ENCODE measurements at places on chromosomes 3 and 15. TPM values are rescaled to one million over a fixed set of nuclear protein-coding genes. Genes with fewer than 3 reads are reported as not detected.

Gene CTDSPL
- 36.4 TPM for total RNA-seq

Gene RPUSD2
- total RNA-seq, result 20.3 TPM

Gene SPATA12
- total RNA-seq, result 0.43 TPM

Gene ISLR2
- 1.4 TPM for total RNA-seq

Gene SPTBN5
- not detected for total RNA-seq

Gene TNNC1
- 1.1 TPM for total RNA-seq

Gene VIPR1
- total RNA-seq, result not detected

Gene KBTBD8
- not detected for total RNA-seq

Gene SAMD7
- not detected for total RNA-seq

Gene EPHB1
- total RNA-seq, result 1.9 TPM

Gene AMOTL2
- 114 TPM for total RNA-seq

Gene CYP1A2
- total RNA-seq, result not detected

Gene MYD88
- 9.8 TPM for total RNA-seq

Gene ZIC4
- not detected for total RNA-seq

Gene FBLN2
- total RNA-seq, result not detected

Gene RAD54L2
- 11.1 TPM for total RNA-seq

Gene ONECUT1
- total RNA-seq, result not detected

Gene RASL12
- not detected for total RNA-seq

Gene LCTL
- not detected for total RNA-seq

Gene PPP1R14D
- total RNA-seq, result not detected

Gene TRAIP
- 7.0 TPM for total RNA-seq

Gene C2CD4B
- total RNA-seq, result not detected

Gene UNC13C
- 0.03 TPM for total RNA-seq

Gene SEMA3G
- 0.17 TPM for total RNA-seq

Gene GOLGA6A
- 1.0 TPM for total RNA-seq

Gene PDZRN3
- total RNA-seq, result 44.8 TPM

Gene ADGRG7
- not detected for total RNA-seq

Gene ZNF385D
- total RNA-seq, result 2.1 TPM

Gene ACTC1
- not detected for total RNA-seq

Gene GPR171
- total RNA-seq, result not detected

Gene SMARCC1
- total RNA-seq, result 21.4 TPM

Gene CASR
- total RNA-seq, result not detected

Gene CCDC39
- not detected for total RNA-seq

Gene CLDN16
- 15.8 TPM for total RNA-seq
